ENCODE measurements at places on chromosomes 2 and 18.

GRCh38 chr2:120703330-120703994 lies 32.2 kb upstream of the GLI2 start:
- no peak for DNase-seq

DNA sequence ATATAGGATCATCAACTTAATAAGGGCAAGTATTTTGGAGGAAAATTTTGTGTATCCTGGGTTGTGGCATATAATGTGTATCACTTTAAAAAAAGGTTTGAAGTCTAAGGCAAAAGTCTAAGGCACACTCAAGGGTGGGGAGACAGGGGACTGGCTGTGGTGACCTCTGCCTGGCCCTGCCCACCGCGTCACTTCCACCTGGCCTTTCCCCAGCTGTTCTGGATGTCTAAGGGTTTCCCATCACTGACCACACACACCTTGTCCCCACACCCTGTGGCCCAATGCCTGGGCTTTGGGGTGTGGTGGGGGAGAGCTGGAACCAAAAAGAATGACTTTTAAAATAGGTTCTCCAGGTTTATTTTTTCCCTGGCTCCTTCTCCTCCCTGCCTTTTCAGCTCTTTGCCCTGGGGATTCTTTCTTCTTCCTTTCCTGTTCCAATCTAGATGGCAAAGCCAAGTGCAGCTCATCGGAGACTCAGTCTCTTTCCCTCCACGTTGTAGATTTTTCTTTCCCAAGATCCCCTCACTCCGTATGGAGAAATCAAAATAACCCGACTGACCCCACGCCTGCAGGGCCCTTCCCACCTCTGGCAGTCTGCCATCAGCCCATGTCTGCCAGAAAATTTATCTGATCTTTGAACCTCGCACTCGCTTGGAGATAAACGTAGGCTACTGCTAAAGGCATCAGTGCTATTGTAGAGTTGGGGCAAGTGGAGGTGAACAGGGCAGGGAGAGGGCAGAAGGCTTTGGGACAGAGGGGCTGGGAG lies 257.2 kb downstream of the DYSF start:
- DNase-seq = no peak

- no peak for DNase-seq
These were observed 88.2 kb upstream of the TMEM200C start for GRCh38 chr18:5983488-5983887.

GRCh38 chr2:23220513-23221094 lies 164.4 kb upstream of the KLHL29 start:
- DNase-seq = no peak

DNA sequence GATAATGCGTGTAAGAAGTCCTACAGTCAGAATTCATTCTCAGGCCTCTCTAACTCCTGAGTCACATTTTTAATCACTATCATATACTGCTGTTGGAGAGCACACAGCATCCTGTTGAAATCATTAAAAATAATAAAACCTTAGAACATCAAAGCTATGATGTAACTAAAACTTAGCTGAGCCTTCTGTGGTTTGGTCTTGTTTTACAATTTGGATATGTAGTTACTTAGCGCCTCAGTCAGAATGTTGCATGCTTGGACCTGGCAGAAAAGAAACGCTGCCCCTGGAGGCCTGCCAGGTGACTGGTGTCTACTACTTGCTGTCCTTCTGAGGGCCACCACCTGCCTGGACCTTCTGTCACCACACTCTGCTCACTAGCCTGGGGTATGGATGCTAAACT lies 261.1 kb upstream of the RASGRP3 start:
- no peak for DNase-seq

GRCh38 chr2:224404796-224405195 lies 2.9 kb upstream of the FAM124B start:
- no peak for DNase-seq

DNA sequence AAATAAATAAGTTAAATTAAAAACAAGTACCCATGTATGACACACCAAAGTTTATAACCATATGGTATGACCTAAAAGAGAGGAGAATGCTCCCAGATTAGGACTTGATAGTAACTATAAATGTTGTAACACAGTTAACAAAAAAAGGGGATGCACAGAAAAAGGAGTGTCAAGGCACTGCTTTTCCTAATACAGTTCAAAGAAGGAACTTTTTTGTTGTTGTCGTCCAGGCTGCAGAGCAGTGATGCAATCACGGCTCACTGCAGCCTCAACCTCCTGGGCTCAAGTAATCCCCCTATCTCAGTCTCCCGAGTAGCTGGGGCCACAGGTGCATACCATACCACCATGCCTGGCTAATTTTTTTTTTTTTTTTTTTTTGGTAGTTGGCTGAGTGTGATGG lies 2.7 kb downstream of the NARS1 start:
- no peak for DNase-seq

DNA sequence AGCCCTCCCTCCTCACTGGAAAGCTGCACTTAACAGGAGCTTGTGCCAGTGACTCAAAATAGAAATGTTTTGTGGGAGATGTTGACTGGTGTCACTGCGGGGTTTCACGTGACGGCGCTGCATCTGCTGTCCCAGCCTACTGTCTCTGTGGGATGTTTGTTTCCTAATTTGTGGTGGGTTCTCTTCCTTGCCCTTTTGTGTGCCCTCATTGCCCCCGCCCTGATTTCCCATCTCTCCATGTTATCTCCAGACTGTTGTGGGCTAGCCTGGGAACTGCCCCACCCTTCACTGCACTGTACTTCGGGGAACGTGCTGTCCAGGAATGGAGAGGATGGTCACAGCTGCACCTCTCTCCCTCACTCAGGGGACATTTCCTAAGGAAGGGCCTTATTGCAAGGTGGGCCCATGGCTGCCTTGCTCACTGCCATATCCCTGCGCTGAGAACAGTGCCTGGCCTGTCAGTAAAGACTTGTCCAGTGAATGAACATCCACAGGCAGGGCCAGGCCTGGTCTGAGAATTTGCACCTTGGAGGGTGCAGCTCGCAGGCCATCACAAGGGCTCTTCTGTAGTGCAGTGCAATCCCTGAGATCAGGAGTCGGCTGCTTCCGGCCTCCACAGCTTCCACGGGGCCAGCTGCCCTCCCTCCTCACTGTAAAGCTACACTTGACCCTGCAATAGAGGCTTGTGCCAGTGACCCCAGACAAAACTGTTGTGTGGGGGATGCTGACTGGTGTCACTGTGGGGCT lies 18.1 kb downstream of the ZAP70 start:
- no peak for DNase-seq

- DNase-seq = no peak
These were observed 52.2 kb downstream of the C1QL2 start for GRCh38 chr2:119106301-119106897.

DNA sequence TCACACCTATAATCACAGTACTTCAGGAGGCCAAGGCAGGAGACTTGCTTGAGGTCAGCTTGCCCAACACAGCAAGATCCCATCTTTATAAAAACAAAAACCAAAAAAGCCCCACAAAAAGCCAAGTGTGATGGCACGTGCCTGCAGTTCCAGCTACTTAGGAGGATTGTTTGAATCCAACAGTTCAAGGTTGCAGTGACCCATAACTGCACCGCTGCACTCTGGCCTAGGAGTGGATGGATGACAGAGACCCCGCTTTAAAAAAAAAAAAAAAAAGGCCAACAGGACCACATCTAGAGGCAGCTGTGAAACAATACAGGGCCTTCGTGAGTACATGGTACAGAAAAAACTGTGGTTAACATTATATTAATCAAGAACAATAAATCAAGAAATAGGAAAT lies 56.2 kb downstream of the PRPF40A start:
- DNase-seq = no peak

GRCh38 chr2:61045226-61045625 lies 20.4 kb upstream of the SANBR start:
- DNase-seq = no peak
